Choroid plexus epithelial cell (primary cell): ENCODE measurements at places on chromosomes 2 and 18.

GRCh38 chr2:175253871-175254270 lies 72.4 kb upstream of the ATP5MC3 start:
- no peak for DNase-seq

DNA sequence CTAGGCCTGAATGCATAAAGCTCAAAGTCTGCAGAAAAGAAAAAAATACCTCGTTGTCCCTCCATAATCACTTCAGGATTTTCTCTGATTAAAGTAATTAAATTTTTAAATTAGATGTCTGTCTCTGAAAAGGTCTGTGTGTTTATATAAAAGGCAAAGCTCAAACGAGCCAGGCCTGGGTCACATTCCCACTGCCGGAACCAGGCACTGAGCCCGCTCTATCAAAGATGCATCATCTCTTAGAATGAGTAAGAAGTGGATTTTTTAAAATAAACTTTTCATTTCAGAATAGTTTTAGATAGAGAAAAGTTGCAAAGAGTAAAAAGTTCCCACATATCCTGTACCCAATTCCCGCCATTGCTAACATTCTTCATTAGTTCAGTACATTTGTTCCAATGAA lies 202.1 kb upstream of the KYNU start:
- peak; percentile 20 for DNase-seq

- DNase-seq = peak; percentile 94
Measured at GRCh38 chr2:100902817-100903405, 83.0 kb downstream of the NPAS2 start.

GRCh38 chr2:233288663-233289062 lies 19.0 kb upstream of the SAG start:
- peak; percentile 18 for DNase-seq

- DNase-seq = no peak
Measured at GRCh38 chr2:8300216-8300615, 381.6 kb upstream of the ID2 start.
